ENCODE measurements at places on chromosomes 12 and 14. TPM values are rescaled to one million over a fixed set of nuclear protein-coding genes. Genes with fewer than 3 reads are reported as not detected.

Gene CD27
- not detected for total RNA-seq

Gene OR11H7
- not detected for total RNA-seq

Gene DTX1
- 1.6 TPM for total RNA-seq

Gene SELPLG
- total RNA-seq, result 0.47 TPM

Gene HOTAIR
- total RNA-seq, result 1.1 TPM

Gene NKX2-1
- not detected for total RNA-seq

Gene ANO2
- total RNA-seq, result 7.6 TPM

Gene TBX5
- total RNA-seq, result 8.4 TPM

Gene LRRK2
- total RNA-seq, result 1.7 TPM

GRCh38 chr14:100694579-100695422, 31.9 kb upstream of the DLK1 start:
- peak overlapping the region; percentile 77 for H3K27ac ChIP-seq
- no peak overlapping the region for H3K4me3 ChIP-seq
- DNase-seq, result no peak
- H3K36me3 ChIP-seq, result no peaks in the 10 kb centered on the region

DNA sequence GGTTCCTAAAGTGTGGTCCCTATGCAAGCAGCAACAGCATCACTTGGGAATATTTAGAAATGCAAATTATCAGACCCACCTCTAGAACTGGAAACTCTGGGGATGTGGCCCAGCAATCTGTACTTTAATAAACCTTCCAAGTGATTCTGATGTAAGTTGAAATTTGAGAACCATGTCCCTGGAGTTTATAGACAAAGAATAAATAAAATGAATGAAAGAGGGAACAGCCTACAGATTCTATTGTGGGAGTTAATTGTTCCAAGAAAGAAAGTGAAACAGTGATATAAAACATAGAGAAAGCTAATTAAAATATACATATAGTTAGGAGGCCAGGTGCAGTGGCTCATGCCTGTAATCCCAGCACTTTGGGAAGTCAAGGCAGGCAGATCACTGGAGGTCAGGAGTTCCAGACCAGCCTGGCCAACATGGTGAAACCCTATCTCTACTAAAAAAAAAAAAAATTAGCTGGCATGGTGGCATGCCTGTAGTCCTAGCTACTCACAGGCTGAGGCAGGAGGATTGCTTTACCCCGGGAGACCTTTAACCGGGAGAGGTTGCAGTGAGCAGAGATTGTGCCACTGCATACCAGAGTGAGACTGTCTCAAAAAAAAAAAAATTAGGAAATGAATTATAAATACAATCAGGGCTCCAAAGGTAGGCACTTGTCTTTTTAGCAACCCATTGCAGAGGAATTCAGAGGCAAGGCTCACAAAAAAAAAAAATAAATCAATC, 507.5 kb downstream of the NAV3 start:
- no peaks in the 10 kb centered on the region for H3K36me3 ChIP-seq
- DNase-seq, result no peak
- H3K4me3 ChIP-seq, result no peak overlapping the region

- H3K27ac ChIP-seq, result no peak overlapping the region
- no peaks in the 10 kb centered on the region for H3K27me3 ChIP-seq
- H3K4me3 ChIP-seq, result no peak overlapping the region
- no peak for DNase-seq
- peaks cover 2% of the 10 kb centered on the region for H3K4me1 ChIP-seq
Observed at GRCh38 chr12:66379616-66380015, 77.3 kb downstream of the HELB start.

GRCh38 chr12:104602896-104603295, 146.1 kb downstream of the CHST11 start:
- peaks cover 49% of the 10 kb centered on the region for H3K4me1 ChIP-seq
- H3K4me3 ChIP-seq, result no peak overlapping the region
- peaks cover 19% of the 10 kb centered on the region for H3K27me3 ChIP-seq
- H3K27ac ChIP-seq, result no peak overlapping the region
- H3K36me3 ChIP-seq, result no peaks in the 10 kb centered on the region
- no peak for DNase-seq

DNA sequence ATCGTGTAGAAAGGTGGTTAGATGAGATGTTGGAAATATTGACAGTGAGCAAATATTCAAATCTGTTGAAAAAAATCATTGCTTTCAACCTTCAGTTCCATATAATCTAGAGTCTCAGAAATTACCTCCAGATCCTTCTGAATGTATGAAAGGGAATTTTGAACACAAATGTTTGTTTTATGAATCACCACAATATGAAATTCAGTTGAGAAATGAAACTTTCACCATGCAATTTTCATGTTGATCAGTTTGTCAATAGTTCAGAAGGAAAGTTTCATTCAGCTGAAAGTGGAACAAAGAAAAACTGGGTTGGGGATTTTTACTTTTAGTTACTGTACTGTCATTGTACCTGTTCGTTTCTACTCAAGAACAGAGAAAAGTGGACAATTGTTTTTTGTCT, 953.6 kb downstream of the SLC6A15 start:
- no peak overlapping the region for H3K4me3 ChIP-seq
- DNase-seq, result no peak
- H3K4me1 ChIP-seq, result peaks cover 22% of the 10 kb centered on the region
- H3K27me3 ChIP-seq, result no peaks in the 10 kb centered on the region
- H3K36me3 ChIP-seq, result no peaks in the 10 kb centered on the region

GRCh38 chr12:68190301-68190700, 30.8 kb upstream of the IFNG start:
- H3K4me1 ChIP-seq, result peaks cover 9% of the 10 kb centered on the region
- no peak for DNase-seq
- H3K27me3 ChIP-seq, result peaks cover 3% of the 10 kb centered on the region

DNA sequence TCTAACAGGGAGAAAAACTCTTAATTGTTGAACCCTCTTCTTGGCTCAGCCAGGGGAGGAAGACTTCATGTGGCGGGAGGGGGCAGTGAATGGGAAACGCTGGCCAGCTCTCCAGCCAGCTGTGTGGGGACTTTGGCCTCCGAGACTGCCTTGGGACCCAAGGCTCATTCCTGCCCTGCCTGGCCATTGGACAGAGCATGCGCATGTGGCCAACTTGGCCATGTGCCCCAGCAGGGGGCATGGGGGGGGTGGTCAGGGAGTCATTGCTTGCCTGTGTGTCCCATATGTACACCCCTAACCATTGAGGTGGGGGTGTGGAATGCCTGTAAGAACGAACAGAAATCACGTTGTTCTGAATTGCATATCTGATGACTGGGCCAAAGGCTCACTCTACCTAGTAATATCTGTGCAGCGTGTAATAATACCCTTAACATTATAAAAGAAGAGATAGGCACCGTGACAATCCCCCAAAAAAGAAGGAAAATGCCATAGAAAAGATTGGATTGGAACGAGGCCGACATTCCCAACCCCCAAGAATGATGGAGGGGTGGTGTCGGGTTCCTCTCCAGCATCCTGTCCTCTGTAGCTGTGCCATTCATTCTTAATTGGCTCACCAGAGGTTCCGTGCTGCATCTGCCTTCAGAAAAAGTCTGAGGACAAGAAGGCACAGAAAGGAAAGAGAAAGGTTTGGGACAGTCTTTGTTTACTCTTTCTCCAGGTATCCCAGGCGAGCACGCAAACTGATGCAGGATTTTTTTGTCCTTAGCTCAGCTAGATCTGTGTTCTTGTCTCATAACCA, 3.5 kb upstream of the FAR2 start:
- no peak for DNase-seq
- H3K36me3 ChIP-seq, result no peaks in the 10 kb centered on the region
- H3K27me3 ChIP-seq, result peaks cover 20% of the 10 kb centered on the region
- no peak overlapping the region for H3K27ac ChIP-seq
- peaks cover 11% of the 10 kb centered on the region for H3K4me1 ChIP-seq

- H3K27ac ChIP-seq, result no peak overlapping the region
- no peak overlapping the region for H3K4me3 ChIP-seq
- peaks cover 6% of the 10 kb centered on the region for H3K4me1 ChIP-seq
- H3K27me3 ChIP-seq, result no peaks in the 10 kb centered on the region
- no peak for DNase-seq
- H3K36me3 ChIP-seq, result peaks cover 10% of the 10 kb centered on the region
Observed at GRCh38 chr12:88472248-88472647, 108.0 kb downstream of the KITLG start.

DNA sequence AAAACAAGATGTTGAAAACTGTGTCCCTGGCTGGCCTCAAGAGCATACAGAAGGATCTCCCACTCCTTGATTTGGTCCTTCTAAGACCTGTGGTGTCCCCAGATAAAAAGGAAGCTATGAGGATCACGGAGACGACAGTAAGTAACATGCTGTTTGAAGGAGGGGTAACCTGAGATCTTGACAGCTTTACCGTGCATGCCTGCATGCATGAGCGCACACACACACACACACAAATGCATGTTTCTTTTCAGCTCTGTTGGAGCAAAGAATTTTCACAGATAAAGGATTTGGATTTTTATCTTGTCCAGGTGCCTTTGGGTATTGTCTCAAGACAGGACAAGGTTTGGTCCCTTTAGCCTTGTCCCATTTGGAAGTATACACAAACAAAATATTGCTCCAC, 411.6 kb upstream of the CCDC196 start:
- peaks cover 45% of the 10 kb centered on the region for H3K4me1 ChIP-seq
- no peak overlapping the region for H3K4me3 ChIP-seq
- no peaks in the 10 kb centered on the region for H3K36me3 ChIP-seq
- DNase-seq, result no peak
- peaks cover 3% of the 10 kb centered on the region for H3K27me3 ChIP-seq

DNA sequence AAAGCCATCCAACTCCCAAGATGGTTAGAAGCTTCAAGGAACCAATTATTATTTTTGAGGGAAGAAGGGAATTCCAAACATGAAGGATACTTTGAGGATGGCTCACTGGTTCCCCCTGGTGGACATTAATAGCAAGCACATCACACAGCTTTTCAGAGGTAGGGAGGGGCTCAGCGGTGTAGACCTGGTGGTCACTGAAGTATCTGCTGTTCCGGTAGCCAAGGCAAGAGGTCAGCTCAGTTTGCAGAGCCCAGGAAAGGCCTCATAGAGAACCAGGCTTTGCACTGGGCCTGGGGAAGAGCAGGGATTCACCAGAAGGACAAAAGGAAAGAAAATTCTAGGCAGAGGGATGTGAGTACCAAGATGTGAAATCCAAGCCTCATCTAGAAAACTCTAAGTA, 118.7 kb downstream of the KSR2 start:
- no peak overlapping the region for H3K4me3 ChIP-seq
- no peak overlapping the region for H3K27ac ChIP-seq
- no peak for DNase-seq
- no peaks in the 10 kb centered on the region for H3K4me1 ChIP-seq
- H3K36me3 ChIP-seq, result no peaks in the 10 kb centered on the region

- no peak overlapping the region for H3K4me3 ChIP-seq
- no peaks in the 10 kb centered on the region for H3K27me3 ChIP-seq
- DNase-seq, result no peak
- no peak overlapping the region for H3K27ac ChIP-seq
- H3K4me1 ChIP-seq, result peaks cover 4% of the 10 kb centered on the region
Observed at GRCh38 chr12:63905544-63905943, 61.0 kb downstream of the SRGAP1 start.

GRCh38 chr12:109273354-109273753, 35.7 kb downstream of the FOXN4 start:
- DNase-seq, result no peak
- no peaks in the 10 kb centered on the region for H3K36me3 ChIP-seq
- no peak overlapping the region for H3K4me3 ChIP-seq
- H3K27ac ChIP-seq, result no peak overlapping the region
- peaks cover 10% of the 10 kb centered on the region for H3K4me1 ChIP-seq

DNA sequence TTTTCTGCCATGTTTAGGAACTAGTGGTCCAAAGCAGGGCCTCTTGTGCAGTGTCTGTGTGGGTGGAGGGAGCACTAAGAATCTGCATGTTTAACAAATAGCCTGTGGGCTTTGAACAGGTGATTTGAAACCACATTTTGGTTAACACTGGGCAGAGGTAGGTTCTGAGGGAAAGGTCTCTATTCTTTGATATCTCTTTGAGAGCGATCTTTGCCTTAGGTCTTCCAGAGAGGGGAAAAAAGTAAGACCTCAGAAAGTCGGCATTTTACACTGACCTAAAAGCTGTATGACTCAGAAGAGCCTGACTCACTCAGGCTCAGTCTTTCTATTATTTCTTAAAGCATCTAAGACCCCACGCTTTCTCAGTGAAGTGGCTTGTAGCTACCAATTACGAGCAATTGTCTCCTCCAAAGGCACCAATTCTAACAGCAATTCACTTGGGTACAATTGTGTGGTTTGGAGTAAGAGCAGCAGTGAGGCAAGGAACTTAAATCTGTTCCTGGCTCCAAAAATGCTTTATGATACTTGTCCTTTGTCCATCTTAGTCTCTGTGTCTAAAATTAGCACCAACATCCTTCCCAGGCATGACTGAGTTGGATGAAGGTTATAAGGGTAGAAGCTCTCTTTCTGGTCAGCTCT, 8.8 kb downstream of the EIF2B2 start:
- no peaks in the 10 kb centered on the region for H3K4me1 ChIP-seq
- H3K27ac ChIP-seq, result peak overlapping the region; percentile 49
- no peak overlapping the region for H3K4me3 ChIP-seq
- H3K36me3 ChIP-seq, result peaks cover 34% of the 10 kb centered on the region

Measured in mesothelial cell of epicardium (in vitro differentiated cells).